ENCODE measurements at places on chromosomes 7 and 10.

DNA sequence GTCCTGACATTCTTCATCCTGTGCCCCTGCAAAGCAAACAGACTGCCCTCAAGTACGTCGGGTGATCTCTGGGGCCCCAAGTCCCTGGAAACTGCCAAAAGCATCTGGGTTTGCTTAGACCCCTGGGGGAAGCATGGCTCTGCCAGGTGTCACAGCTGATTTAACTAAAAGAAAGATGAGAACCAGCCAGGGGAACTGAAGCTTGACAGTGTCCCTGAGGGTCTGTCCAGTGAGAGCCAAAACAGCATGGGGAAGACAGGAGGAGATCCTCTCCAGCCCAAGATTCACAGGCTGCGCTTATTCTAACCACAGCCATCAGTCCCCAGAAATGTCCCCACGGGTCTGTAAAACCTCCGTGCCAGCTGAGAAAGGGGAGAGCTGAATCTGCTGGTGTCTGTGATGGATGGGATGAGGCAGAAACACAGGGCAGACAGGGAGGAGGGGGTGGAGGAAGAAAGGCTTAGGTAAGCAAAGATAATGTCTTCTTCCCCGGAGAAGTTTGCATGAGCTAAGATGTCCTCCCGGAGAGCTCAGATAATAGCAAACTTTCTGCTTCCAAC is 21.3 kb downstream of the CCDC3 start:
- DNase-seq, result no peak

DNA sequence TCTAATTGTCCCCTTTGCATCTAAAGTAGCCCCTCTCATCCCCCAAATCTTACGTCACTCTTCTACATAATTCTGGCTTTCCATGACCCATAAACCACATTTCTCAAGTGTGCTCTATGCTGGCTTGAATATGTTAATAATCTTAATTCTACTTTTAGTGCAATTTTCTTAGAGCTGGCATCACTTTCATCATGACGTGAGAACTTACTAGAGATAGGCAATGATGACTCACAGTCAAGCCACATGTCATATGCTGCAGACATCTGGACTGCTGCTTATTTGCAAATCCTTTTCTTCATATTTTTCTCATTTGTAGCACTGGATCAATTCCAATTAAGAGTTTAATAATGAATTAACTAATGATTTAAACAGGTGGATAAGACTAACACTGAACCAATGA is 260.7 kb upstream of the PRKCQ start:
- no peak for DNase-seq

- no peak for DNase-seq
These were observed 144.5 kb downstream of the FRMD4A start for GRCh38 chr10:14186245-14186644.

GRCh38 chr10:62745581-62745980 is 58.9 kb upstream of the ADO start:
- DNase-seq, result no peak

DNA sequence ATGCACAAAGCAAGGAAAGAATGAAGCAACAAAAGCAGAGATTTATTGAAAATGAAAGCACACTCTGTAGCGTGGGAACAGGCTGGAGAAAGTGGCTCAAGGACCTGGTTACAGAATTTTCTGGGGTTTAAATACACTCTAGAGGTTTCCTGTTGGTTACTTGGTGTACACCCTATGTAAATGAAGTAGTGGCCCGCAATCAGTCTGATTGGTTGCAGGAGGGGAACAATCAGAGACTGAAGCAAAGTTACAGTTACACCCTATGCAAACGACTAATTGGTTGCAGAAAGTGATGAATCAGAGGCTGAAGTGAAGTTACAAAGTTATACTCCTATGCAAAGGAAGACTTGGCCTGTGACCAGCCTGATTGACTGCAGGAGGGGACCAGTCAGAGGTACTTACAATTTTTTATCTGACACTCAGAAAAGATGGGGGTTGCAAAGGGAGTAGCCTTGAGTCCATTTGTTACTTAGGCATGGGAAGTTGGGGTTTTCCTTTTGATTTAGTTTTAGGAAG is 3.6 kb upstream of the MTPN start:
- DNase-seq, result peak; percentile 88

DNA sequence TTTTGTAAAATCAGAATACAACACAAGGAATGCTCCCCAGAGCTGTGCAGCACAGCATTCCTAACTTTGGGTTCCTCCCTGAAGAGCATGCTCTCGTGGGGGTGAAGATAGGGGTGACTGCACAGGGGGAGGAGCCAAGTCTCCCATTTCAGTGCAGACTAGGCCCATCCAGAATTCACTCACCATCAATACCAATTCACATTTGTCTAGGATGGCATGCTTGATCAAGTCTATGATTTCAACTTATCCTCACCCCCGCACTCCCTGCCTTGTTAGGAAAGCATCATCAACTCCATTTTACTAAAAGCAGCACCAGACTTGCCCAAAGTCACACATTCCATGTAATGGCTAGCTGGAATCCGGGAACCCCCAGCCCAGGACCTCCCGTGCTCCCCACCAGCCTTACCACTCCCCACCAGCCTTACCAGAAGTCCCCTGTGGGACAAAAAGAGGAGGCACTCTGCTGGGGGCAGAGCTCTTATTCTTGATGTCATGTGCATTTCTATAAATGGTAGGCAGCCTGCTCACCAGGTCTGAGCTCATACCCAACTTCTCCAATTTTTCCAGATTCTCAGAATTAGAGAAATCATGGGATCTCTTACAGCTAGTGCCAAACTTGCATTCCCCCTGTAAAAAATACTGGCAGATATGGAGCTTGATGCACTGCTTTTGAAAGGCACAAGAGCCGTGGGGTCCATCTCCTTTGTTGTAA is 6.2 kb downstream of the PARP12 start:
- DNase-seq, result no peak

GRCh38 chr7:67738958-67739357 is 742.3 kb downstream of the TYW1 start:
- DNase-seq, result no peak

GRCh38 chr7:26398427-26398755 is 106.7 kb downstream of the SNX10 start:
- DNase-seq, result no peak

- no peak for DNase-seq
These were observed 272.3 kb downstream of the ELFN1 start for GRCh38 chr7:1942243-1942940.

GRCh38 chr10:116071453-116072148 is 201.4 kb downstream of the GFRA1 start:
- no peak for DNase-seq

DNA sequence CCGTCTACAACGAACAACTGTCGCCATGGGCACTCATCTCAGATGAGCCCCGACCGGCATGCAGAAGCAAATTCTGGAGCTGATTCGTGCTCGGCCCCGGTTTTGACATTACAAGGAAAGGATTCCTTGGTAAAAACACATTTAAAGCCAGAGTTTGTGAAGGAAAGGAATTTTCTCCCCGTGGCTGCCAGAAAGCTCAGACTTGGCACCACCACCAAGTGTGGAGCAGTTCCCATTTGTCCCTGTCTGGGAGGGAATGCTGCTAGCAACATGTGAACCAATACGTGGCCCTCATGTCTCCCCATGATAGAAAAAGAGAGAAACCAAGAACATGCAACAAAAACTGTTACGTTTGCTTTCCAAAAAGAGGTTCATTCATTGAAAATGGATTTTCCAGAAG is 55.2 kb upstream of the DDC start:
- no peak for DNase-seq

GRCh38 chr10:53276797-53277196 is 504.2 kb upstream of the MBL2 start:
- no peak for DNase-seq

GRCh38 chr7:77735457-77735856 is 39.2 kb downstream of the RSBN1L start:
- DNase-seq, result no peak

GRCh38 chr7:9029681-9030530 is 596.5 kb downstream of the NXPH1 start:
- no peak for DNase-seq

- DNase-seq, result no peak
These were observed 42.9 kb downstream of the IDE start for GRCh38 chr10:92530891-92531535.

DNA sequence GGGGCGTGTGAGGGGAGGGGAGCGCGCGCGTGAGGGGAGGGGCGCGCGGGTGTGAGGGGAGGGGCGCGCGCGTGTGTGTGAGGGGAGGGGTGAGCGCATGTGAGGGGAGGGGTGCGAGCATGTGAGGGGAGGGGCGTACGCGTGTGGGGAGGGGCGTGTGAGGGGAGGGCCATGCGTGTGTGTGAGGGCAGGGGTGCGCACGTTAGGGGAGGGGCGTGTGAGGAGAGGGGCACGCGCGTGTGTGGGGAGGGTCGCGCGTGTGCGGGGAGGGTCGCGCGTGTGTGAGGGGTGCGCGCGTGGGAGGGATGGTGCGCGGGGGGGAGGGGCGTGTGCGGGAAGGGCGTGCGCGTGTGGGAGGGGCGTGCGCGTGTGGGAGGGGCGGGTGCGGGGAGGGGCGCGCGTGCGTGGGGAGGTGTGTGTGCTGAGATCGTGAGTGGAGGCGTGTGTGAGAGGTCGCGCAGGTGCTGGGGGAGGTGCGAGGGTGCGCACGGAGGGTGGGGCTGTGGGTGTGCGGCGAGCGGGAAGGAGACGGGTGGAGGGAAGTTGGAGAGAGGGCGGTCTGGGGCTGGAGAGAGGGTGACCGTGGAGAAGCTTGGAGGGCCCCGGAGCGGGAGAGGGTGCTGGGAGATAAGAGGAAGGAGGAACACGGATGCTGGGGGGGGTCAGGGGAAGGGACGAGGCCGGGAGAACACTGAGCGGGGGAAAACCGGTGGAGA is 19.7 kb downstream of the MXI1 start:
- peak; percentile 76 for DNase-seq

- DNase-seq, result no peak
These were observed 341.8 kb downstream of the ANKRD30A start for GRCh38 chr10:37467246-37467645.

- DNase-seq, result no peak
These were observed 84.1 kb upstream of the DLX6 start for GRCh38 chr7:96921231-96921630.

DNA sequence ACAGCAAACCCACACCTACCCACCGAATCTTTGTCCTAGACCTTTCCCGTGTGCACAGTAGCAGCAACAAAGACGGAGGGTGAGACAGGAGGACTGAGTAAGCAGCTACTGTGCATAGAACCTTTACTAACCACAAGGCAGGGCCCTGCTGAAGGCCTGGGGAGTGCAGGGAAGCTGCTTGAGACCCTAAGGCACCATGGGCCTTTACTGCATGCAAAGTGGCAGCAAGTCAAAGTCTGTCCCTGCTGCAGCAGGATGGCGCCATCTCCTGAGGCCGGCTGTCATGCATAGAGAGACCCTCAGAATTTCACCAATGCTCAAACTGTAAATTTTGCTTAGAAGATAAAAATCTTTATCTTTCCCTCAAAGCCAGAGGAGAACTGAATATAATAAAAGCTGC is 610.5 kb downstream of the ACTR3B start:
- no peak for DNase-seq

- no peak for DNase-seq
These were observed 604.5 kb upstream of the STEAP1 start for GRCh38 chr7:89549768-89550167.

GRCh38 chr7:133535308-133535707 is 282.4 kb downstream of the EXOC4 start:
- DNase-seq, result no peak

- DNase-seq, result no peak
These were observed 339.8 kb downstream of the ABCA13 start for GRCh38 chr7:48511080-48511479.

DNA sequence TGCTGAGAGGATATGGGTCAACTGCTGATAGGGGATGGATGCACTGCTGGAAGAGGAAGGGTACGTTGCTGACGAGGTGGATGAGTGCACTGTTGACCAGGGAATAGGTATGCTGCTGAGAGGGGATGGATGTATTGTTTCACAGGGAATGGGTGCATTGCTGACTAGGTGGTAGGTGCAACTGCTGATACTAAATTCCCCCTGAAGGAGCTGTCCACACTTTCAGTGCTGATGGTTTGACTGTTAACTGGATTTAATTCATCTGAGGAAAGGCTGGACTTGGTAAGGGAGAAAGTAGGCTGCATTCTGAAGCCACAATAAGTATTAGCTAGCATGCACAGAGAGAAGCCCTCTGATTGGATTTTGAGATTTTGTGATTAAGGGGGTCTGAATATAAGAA is 1196.8 kb upstream of the PHF14 start:
- no peak for DNase-seq

DNA sequence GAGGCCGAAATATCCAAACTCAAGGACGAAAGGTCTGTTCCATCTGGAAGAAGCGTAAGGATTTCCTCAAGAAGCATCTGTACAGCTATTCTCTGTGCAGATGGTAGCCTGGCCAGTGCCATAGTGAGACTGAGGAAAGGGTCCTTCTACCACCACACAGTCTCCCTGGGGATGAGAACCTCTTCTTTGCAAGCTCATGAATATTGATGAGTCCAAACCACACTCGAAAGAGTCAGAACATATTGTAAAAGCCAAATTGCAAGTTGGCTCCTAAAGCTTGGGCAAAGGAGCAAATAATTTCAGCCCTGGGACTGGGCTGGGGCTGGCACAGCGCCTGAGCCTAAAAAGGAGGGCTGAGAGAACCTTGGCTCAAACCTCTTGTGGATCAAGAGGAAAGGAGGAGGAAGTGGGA is 66.1 kb upstream of the PIP4K2A start:
- DNase-seq, result no peak

DNA sequence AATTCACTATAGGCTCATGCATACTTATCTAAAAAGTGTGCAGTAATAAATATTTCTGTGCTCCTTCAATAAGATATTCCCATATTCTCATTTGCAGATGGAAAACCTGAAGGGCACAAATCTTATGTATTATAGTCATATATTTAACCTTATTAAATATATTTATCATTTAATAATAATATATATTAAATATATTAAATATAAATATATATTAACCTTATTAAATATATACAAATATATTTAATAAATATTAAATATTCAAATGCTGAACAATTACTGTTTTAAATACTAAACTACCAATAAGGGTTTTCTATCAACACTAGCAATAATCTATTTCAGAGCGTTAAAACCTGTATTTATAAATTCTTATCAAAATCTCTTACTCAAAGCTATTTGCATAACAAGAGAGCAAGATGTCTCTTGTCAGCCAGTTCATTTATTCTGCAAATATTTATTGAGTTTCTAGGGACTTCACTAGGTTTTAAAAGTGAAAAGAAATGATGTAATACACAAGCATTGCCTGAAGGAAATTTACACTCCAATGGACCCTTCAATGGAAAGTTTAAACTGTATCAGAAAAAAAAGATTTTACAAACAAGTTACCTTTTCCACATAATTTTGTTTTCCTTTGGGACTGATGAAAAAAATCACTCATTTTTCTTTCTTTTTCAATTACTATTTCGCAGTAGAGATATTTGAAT is 159.2 kb downstream of the AGMO start:
- DNase-seq, result no peak

- no peak for DNase-seq
These were observed 21.8 kb downstream of the PWWP2B start for GRCh38 chr10:132418527-132419416.

GRCh38 chr7:155533827-155534690 is 12.3 kb downstream of the CNPY1 start:
- no peak for DNase-seq

Measured in CD4-positive, alpha-beta T cell treated with Interleukin-2 at 100 ng/mL for 4 hours (primary cell).